ENCODE measurements at places on chromosomes 4 and X.

GRCh38 chr4:100539706-100540105 lies 21.9 kb upstream of the EMCN start:
- DNase-seq, result peak; percentile 20

DNA sequence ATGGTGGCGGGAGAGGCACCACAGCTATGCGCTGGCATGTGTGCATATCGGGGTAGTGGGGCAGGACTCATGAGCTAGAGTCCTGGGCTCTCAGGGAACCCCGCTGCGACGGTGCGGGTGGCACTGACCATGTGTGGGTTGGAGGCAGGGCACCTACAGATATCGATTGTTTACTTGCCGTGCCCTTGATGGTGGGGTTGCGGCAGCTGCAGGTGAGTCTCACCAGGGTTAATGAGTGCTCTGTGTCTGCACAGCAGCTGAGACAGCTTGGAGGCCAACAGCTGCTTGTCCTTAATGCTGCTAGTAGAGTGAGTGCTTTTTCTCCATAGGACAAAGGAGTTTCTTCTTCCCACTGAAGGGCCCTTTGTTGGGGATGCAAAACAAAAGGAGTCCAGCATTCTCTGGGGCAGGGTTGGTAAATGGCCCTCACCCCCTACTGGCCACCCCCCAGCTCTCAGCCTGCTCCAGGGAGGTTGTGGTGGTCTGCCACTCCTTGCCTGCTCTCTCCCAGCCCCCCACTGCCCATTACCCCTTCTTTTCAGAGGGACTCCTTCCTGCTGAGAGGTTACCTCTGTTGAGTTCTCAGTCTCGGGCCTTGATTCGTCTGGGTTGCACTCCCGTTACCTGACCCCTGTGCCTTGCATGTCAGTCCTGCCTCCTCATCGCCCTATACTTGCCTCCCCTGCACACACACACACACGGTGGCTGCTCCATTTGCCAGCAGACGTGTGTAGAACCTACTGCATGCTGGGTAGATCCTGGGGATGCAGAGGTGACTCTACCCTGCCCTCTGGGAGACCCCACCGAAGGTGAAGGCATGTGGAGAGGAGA lies 52.8 kb downstream of the TBC1D14 start:
- no peak for DNase-seq

DNA sequence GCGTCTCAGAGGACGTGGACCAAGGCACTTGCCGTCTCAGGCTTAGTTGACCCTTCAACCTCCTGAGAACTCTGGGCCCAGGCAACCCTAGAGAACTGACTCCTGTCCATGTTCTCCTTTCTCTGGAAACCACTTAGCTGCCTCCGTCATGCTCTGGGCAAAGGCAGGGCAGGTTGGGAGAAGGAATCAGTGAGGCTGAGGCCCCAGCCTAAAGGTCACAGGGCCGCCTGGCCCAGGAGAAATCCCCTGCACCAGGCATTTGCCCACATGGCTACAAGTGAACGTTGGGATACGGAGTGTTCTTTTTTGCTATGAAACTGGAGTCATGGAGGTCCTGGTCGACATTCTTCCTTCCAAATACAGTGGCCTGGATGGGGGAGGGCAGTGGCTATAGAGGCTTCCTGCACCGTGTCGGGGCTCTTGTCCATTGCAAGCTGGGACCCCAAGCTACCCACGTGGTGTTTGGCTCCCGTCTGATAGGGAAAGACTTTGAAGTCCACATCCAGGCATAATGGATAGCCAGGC lies 76.0 kb downstream of the CRMP1 start:
- DNase-seq, result no peak

- DNase-seq, result peak; percentile 85
These were observed 104.6 kb downstream of the DTHD1 start for GRCh38 chr4:36385951-36386571.

GRCh38 chr4:102168580-102168979 lies 176.7 kb downstream of the SLC39A8 start:
- DNase-seq, result no peak

GRCh38 chr4:175813204-175813603 lies 1.1 kb upstream of the GPM6A start:
- DNase-seq, result no peak

GRCh38 chr4:144709793-144710525 lies 64.0 kb downstream of the HHIP start:
- no peak for DNase-seq

GRCh38 chrX:10033375-10034007 lies 66.3 kb downstream of the CLDN34 start:
- no peak for DNase-seq

- no peak for DNase-seq
These were observed 43.4 kb downstream of the HTRA3 start for GRCh38 chr4:8312976-8313375.

- DNase-seq, result no peak
These were observed 74.8 kb upstream of the CPXCR1 start for GRCh38 chrX:88672261-88672660.

DNA sequence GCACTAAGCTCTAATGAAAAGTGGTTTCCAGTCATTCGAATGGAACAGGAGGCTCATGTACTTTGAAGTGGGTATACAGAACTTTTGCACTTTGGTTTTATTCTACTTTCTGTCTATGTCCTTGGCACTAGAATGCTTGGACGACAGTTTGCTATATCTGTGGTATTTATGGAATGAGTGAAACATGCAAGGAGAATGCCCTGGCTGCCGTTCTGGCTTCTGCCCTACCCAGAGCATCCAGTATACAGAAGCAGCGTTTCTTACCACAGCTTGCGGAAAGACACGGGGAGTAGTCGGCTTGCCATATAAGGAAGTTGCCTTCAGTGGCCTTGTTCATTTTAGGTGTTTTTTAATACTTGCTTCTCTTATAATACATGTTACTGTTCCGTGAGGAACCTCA lies 98.0 kb downstream of the TBL1X start:
- no peak for DNase-seq

DNA sequence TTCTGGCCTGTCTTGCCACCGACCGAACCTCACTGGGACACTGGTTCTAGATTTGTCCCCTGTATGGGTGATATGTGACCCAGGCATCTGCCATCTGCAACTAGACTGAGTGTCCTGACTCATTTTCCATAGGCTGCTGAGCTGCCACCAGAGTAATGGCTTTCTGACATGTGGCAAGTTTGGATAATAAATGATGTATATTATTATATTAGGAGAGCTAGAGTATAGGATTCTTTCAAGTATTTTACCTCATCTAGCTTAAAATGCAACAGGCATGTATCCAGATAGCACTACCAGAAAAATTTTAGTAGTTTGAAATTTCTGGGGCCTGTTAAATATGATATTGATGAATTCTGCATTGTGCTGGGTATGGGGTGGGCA lies 15.8 kb upstream of the PGRMC2 start:
- DNase-seq, result no peak

GRCh38 chr4:98958065-98958464 lies 29.1 kb upstream of the EIF4E start:
- no peak for DNase-seq

All from natural killer cell (primary cell).